A375 (cell line): ENCODE measurements at places on chromosomes 3 and 15. TPM values are rescaled to one million over a fixed set of nuclear protein-coding genes. Genes with fewer than 3 reads are reported as not detected.

The DGKG gene
- 5.4 TPM in 2 replicates for total RNA-seq

The IL1RAP gene
- 21.1 and 21.8 TPM in 2 replicates for total RNA-seq

The C3orf20 gene
- total RNA-seq: not detected in 2 replicates

The CILP gene
- not detected in 2 replicates for total RNA-seq

The C2CD4A gene
- total RNA-seq: not detected in 2 replicates

The CACNA1D gene
- 1.6 and 4.3 TPM in 2 replicates for total RNA-seq

The AQP9 gene
- not detected in 2 replicates for total RNA-seq

The UROC1 gene
- not detected in 2 replicates for total RNA-seq

The TMEM158 gene
- total RNA-seq: 17.0 and 17.2 TPM in 2 replicates

The GOLGA8J gene
- total RNA-seq: 0.08 TPM in 1 of 2 replicates, not detected in the other

The SLC6A1 gene
- not detected in 2 replicates for total RNA-seq

The TMEM108 gene
- total RNA-seq: 0.34 and 0.45 TPM in 2 replicates

The TMF1 gene
- 17.9 and 28.1 TPM in 2 replicates for total RNA-seq

The DNAJA4 gene
- total RNA-seq: not detected in 2 replicates

The ANKRD34C gene
- total RNA-seq: not detected in 2 replicates

The IL17RC gene
- 35.3 and 37.3 TPM in 2 replicates for total RNA-seq

The XXYLT1 gene
- total RNA-seq: 10.6 and 11.0 TPM in 2 replicates

The TMCO5A gene
- total RNA-seq: not detected in 2 replicates

The LYZL4 gene
- total RNA-seq: 0.34 TPM in 1 of 2 replicates, not detected in the other

The CSPG5 gene
- total RNA-seq: 1.3 and 1.5 TPM in 2 replicates

The C3orf85 gene
- not detected in 2 replicates for total RNA-seq

The CCR9 gene
- not detected in 2 replicates for total RNA-seq

The REC114 gene
- not detected in 2 replicates for total RNA-seq
